Renal cortex interstitium (tissue), 15 donors: ENCODE measurements at places on chromosomes 7 and 10. TPM values are rescaled to one million over a fixed set of nuclear protein-coding genes. Genes with fewer than 3 reads are reported as not detected.

GRCh38 chr7:98994046-98994944 lies 116.0 kb downstream of the TRRAP start:
- no peak for DNase-seq

DNA sequence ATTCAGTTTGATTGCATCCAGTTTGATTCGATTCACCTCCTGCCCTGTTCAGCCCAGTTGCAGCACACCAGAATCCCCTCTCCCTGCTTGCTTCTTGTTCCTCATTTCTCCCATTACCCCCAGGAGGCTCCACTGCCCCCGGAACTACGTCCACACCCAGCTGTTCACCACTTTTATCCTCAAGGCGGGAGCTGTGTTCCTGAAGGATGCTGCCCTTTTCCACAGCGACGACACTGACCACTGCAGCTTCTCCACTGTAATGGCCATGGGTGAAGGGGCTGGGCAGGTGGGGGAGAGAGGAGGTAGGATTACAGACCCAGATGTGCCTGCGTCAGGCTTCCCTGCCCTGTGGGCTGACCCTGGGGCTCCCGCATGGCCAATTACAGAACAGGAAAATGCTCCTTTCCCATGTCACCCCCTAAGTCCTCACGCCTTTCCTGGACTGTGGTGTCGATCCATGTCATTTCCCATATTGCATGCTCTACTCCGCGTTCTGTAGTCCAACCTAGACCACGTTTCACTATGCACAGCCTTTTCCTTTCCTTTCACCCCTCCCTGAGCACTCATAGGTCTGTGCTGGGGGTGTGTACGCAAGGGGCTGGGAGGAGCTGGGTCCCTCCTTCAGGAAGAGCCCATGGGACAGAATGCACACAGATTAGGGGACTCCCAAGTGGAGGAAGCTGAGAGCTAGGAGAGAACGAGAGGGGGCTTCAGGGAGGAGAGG lies 8.2 kb downstream of the GHRHR start:
- DNase-seq = no peak

GRCh38 chr7:32218154-32218467 lies 147.9 kb upstream of the PDE1C start:
- no peak for DNase-seq

DNA sequence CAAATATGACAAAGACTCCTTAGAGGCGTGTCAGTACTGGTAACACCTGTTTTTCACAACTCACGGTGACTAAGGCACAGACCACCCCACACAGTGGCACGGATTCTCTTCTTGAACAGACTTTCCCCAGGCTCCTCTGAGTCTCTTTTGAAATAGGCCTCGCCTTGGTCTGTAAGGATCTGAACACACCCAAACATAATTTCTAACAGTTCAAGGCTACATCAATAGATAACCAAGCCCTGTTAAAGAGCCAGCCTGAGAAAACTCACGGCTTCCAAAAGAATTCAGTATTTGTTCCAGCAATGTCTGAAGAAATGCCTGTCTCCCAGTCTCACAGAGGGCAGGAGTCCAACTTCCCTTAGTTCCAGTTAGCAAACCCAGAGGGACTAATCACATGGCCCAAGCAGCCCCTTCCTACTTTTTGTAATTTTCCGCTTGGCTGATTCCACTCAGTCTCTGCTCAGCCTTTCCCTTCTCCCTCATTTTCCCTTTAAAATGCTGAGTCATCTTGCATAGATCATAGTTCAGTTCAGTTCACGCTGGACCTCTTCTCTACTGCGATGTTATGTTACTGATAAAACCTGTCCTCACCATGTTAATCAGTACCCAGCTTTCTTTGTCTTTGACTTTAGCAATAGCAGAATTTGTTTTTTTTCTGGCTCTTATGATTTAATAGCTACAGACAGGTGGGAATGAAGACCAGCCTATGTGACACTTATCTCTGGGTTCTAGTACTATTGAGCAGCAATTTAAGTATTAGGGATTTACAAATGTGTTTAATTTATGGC lies 22.6 kb upstream of the AKR1C3 start:
- DNase-seq = peak; percentile 91

DNA sequence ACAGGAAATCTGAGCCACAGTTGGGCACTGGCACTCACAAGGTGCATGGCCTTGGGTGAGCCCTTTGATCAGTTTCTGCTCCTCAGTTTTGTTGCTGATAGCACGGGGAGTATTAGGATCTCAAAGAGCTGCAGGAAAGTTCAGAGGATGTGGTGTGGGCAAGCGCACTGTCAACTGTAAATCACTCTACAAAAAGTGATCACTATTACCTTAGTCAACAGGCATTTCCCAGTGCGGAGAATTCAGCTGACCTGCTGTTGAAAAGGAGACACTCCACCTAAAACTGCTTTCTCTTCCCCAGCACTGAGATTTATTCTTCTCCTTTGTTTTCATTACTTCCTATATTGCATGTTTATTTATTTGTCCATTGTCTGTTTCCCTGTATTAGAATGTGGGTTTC lies 331.0 kb downstream of the PRPF18 start:
- no peak for DNase-seq

DNA sequence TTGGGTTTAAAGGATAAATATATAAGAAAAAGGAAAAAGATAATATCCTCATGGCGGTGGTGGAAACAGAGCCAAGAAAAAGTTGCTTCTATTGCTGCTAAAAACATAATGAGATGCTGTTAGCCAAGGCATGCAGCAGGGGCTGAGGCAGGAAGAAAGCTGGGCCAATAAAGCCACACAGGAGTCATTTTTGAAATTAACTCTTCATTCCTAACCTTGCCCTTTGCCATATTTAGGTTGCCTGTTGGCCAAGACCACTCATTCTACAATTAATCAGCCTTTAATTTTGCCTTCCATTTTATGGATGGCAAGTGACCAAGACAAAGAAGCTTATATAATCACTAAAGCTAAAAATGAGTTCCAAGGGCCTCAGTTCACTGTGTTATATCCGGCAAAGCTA lies 58.2 kb downstream of the ARMH3 start:
- no peak for DNase-seq

- no peak for DNase-seq
Observed at GRCh38 chr7:50261593-50261992, 42.9 kb upstream of the IKZF1 start.

DNA sequence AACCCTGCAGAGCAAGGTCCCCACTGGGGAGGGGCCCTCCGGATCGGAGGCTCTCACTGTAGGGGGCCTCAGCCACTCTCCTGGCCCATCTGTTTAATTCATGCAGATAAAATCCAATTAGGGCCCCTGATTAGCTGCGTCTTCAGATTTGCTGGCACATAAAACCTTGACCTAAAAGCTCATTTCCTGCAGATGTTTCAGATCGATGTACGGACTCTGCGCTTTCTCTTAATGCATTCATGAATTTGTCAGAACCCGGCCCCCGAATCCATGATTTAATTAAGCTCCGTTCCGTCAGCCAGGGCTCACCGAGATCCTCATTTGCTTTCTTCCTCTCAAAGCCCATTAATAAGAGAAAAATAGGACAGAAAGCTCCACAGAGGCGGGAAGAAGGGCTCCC lies 40.0 kb upstream of the FOXL3 start:
- DNase-seq = no peak

DNA sequence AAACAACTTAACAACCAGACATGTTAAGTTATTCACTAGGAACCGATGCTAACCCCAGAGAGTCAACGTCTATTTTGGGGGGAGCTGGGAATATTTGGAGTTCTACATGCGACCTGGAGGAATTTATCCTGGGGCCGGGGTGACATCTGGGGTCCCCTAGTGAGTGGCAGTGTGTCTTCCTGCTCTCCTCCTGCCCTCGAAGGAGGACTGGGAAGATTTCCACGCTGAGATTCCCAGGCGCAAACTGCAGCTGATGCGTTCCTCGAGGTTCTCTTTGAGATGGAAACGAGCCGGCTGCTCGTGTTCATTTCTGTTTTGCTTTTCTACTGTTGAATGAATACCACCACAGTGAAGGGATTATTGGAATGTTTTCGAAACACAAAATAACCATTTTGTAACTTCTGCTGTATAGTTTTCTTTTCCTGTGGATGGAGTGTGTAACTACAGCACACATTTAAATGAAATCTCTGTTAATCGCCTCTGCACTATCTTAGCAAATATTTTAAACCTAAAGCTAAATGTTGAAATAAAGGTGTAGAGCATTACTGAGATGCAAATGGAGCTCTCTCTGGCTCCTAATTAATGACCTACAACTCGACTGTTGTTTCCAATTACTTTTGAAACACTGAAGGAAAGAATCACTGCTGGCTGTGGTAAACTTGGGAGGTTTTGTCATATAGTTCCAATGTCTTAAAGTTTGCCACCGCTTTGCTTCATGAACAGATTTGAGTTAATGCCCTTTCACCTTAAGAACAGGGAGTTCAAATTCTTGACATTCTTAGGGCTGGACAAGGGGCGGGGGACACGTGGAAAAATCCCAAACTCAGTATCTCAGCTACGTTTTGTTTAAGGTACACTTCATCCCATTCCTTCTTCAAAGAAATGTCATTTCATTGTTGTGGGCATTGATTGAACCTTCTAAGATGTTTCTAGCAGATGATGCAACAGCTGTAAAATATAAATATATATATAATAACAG lies 21.1 kb downstream of the GATA3 start:
- DNase-seq = no peak

The TMEM273 gene
- polyA plus RNA-seq = 2.1 TPM

The DIP2C gene
- polyA plus RNA-seq = 20.7 TPM

The MMRN2 gene
- 25.0 TPM for polyA plus RNA-seq
